ENCODE measurements at places on chromosomes 6 and 20. TPM values are rescaled to one million over a fixed set of nuclear protein-coding genes. Genes with fewer than 3 reads are reported as not detected.

Gene BACH2
- 9.7 TPM for polyA plus RNA-seq

GRCh38 chr6:72649032-72649984, 27.4 kb downstream of the KCNQ5 start:
- DNase-seq = no peak

DNA sequence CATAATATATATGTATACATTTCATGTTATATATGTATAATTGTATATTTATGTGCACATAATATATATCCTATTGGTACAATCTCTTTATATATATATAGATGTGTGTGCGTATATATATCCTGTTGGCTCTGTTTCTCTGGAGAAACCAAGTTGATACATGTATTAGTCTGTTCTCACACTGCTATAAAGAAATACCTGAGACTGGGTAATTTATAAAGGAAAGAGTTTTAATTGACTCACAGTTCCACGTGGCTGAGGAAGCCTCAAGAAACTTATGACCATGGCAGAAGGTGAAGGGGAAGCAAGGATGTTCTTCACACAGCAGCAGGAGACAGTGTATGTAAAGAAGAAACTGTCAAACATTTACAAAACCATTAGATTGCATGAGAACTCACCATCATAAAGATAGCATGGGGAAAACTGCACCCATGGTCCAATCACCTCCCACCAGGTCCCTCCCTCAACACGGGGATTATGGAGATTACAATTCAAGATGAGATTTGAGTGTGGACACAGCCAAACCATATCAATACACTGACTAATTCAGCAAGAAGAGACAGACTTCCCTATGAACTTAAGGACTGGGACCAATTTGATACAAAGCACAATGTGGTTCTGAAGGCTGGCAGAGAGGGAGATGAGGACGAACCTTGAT, 14.0 kb downstream of the CST3 start:
- no peak for DNase-seq

GRCh38 chr6:93678841-93679454, 259.6 kb upstream of the EPHA7 start:
- DNase-seq = no peak

Gene HLA-DOB
- polyA plus RNA-seq = 0.15 TPM

GRCh38 chr20:57672164-57672563, 37.7 kb downstream of the PMEPA1 start:
- DNase-seq = no peak

DNA sequence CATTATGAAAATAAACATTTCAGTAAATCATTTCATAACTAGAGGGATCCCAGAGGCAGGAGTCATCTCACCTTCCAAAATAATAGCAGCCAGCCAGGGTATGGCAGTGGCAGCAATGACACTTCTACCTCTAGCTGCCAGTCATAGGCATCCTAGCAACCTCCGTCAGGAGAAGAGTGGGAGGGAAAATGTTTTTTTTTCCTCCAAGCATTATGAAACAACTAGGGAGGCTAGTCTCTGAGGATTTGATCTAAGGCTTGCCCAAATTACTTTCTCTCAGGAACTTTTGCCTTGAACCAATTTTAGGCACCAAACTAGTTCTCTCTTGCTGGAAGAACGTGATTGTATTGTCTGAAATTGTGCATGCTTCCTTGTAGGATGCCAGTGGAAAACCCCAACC, 208.7 kb upstream of the PREP start:
- DNase-seq = no peak

GRCh38 chr6:32792901-32793435, 23.8 kb downstream of the HLA-DOB start:
- no peak for DNase-seq

DNA sequence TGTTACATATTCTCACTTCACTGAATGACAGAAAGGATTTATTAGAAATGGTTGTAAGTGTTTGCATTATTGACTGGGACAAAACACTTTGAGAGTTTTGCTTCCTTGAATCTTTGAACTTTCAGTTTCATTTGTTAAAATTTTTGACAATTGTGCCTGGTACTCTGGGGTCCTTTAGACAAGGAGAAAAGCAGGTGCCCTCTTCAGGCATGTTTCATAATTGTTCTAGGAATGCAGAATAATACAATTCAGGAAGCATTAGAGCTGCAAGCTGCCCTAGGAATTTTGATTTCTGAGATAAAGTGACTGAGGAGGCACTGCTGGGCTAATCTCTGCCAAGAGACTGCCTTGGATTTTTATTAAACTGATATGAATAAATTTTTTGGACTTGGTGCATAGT, 49.7 kb downstream of the TOP1 start:
- DNase-seq = no peak

DNA sequence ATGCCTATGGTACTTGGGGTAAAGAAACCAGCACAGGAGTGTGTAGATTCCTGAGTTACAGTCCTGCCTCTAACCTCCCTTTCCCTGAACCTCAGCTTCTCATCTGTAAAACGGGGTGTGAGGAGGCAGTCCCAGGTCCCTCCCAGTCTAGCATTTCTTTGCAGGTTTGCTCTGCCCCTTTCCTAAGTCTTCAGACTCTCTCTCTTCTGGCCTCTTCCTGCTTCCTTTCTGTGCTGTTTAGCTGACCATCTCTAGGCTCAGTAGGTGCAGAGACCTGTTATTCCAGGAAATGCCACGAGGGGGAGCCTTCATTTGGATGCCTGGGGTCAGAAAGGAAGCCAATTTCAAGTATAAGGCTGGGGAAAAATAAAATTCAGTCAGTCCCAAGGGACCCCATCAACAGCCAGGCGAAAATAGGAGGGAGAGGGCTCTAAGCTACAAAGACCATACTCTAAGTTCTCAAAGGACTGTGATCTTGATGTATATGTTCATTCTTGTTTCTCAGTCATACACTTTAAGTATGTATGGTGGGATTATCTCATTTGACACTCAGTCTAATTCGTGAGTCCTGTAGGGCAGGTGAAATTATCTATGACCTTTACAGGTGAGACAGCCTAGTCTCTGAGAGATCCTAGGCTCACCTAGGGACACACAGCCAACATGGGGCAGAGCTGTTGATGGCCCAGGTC, 89.1 kb downstream of the NCR2 start:
- no peak for DNase-seq

Gene DACT2
- 19.5 TPM for polyA plus RNA-seq

Gene HCRTR2
- polyA plus RNA-seq = 0.47 TPM

DNA sequence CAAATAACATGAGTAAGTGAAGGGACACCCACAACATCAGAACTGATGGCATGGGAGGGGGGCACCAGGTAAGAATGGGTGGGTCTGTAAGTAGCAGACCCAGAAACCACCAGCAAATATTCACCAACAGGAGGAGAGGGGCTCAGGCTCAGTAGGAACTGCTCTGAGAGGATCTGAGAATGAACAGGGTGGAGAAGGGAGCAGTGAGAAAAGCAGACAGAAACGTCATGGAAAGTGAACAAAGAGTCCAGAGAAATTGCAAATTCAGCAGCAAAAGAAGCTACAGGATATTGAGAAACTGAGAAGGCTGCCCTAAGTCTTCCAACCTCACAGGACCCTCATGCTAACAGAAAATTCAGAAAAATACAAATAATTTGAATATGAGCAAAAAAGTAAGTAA, 121.3 kb downstream of the KIF16B start:
- DNase-seq = no peak

Measured in right renal pelvis (tissue), 4 donors.